ENCODE measurements at places on chromosomes 12 and 14.

DNA sequence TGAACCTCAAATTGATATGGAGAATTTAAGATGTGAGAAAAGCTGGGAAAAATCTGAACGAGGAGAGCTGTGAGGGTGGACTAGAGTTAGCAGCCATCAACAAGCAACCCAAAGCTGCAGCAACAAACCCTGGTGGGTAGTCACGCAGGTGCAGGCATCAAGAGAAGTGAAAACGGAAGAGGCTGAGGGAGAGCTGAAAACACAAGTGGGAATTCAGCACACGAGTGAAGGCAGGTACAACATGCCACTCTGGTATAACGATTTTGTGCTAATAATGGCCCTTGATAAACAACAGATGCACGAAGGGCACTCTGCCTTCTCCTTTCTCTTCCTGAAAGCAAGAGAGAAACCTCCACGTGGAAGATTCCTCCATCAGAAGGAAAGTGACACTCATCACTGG is 11.5 kb downstream of the TCL1B start:
- no peak for DNase-seq

DNA sequence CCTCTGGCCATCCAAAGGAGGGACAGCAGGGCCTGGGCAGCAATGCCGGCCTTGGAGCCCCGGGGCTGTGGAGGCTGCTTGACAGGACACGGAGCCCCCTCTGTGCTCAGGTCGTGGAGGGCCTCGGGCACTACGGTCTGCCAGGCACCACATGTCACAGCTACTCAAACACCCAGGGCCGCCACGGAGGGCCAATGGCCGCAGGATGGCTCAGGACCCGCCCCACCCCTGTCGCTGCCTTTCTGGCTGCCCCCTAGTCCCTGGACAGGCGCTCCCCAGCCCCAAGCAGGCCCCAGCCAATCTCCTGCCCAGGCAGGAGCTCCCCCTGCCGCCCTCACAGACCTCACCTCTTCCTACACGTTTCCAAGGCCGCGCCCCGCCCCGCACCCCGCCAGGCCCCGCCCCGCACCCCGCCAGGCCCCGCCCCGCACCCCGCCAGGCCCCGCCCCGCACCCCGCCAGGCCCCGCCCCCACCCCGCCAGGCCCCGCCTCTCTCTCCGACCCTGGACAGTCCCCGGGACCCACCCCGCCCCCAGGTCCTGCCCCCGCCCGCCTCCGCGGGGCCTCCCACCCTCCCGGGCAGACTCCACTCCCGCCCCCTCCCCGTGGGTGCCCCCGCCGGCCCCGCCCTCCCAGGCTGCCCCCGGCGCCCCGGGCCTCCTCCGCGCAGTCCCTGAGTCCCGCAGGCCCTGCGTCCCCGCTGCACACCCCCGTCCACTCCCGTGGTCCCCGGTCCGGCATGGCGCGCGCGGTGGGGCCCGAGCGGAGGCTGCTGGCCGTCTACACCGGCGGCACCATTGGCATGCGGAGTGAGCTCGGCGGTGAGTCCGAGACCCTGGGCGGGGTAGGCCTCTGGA is at the start of gene ASPG:
Gene ASPG (plus strand): TSS at position 669 of the 857 bp plus-strand sequence. CDS start 71 bp downstream, at position 740.
- DNase-seq, result peak; percentile 99

DNA sequence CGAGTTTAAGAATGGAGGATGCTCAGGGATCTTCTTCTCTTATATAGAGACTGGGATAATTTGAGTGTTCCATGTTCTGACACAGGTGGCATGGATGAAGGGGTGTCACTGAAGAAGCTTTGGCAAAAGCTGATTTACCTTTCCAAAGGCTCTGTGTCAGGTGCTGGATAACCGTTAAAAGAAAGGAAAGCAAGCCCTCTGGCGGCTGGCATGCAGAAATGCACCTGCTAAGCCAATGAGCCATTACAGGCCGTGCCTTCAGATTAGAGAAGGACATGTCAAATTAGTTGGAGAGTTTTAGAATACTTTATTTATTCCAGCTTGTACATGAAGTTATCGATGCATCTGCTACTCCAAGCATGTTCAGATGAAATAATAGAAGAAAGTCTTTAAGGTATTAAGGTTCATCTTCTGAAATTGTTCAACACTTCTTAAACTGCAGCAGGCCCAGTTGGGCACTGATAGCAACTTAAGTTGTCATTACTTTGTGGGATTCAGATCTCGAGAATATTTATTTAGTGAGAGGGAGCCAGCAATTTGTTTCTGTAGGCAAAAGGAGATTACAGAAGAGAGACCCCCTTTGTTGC is 678.2 kb downstream of the NRXN3 start:
- DNase-seq, result peak; percentile 5

DNA sequence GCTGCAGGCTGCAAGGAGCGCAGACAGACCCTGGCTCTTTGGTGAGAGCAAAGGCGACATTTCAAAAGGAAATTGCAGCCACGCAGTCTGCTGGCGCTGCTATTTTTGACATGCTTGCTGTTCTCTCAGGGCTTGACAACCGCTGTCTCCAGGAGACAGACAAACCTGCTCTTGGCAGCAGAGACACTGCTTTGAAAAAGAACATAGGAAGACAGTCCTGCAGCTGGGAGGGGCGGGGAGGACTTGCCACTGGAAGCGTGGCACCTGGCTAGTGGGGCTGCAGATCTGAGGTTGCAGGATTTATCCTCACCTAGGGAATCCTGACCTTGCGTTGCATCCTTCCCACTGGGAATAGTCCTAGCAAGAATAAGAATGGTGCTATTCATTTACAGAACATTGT is 91.8 kb upstream of the KCNA1 start:
- no peak for DNase-seq

- DNase-seq, result no peak
Measured at GRCh38 chr14:87994974-87995373, 2.0 kb upstream of the GALC start.

DNA sequence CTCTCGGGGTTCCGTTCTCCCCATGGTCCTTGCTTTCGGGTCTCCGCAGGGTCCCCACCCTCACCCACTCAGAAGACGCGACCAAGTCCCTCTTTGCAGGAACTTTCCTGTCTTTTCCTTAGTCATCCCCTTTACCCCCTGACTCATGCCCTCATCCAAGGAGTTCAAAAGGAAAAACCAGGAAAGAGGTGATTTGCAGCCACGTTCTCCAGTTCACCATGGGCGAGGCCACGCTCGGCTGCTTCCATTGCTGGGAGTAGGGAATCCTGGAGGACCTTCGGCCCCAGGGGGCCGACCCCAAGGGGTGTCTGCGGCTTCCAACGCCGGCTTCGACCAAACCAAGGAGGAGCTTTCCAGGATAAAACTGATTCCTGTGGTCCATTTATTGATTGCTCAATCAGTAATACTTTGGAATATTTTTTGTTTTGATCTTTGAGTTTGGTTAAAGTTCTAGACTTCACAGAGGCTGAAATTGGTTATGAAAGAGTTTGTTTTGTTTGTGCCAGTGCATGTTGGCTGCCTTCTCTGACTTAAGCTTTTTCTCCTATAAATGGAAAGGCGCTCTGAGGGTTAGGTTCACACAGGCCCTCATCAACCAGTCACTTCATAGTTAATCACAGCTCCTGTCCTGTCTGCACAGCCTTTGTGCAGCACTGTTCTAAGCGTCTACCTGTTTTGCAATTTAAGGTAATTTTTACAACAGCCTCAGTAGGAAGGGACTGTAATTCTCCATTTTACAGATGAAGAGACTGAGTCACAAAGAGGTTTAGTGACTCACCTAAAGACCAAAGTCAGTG is 827 bp downstream of the ALDH2 start:
- DNase-seq, result peak; percentile 70

All from H7 (cell line).